ENCODE measurements at places on chromosomes 7 and 10. TPM values are rescaled to one million over a fixed set of nuclear protein-coding genes. Genes with fewer than 3 reads are reported as not detected.

The SRRM3 gene
- total RNA-seq: not detected

The TNPO3 gene
- 44.5 TPM for total RNA-seq

The NPC1L1 gene
- total RNA-seq: 0.19 TPM

The STEAP4 gene
- total RNA-seq: not detected
